Thoracic aorta (tissue), 2 donors: ENCODE measurements at places on chromosomes 1 and 21. TPM values are rescaled to one million over a fixed set of nuclear protein-coding genes. Genes with fewer than 3 reads are reported as not detected.

- H3K36me3 ChIP-seq: no peaks in the 10 kb centered on the region
- no peak overlapping the region for H3K27ac ChIP-seq
Measured at GRCh38 chr1:70318191-70318590, 36.3 kb downstream of the ANKRD13C start.

GRCh38 chr1:115753361-115753760, 15.2 kb downstream of the CASQ2 start:
- no peak for DNase-seq
- no peak overlapping the region for H3K27ac ChIP-seq
- H3K4me1 ChIP-seq: no peaks in the 10 kb centered on the region
- no peaks in the 10 kb centered on the region for H3K27me3 ChIP-seq
- H3K36me3 ChIP-seq: no peaks in the 10 kb centered on the region
- H3K4me3 ChIP-seq: no peak overlapping the region

GRCh38 chr1:107831921-107832320, 133.1 kb downstream of the VAV3 start:
- H3K27me3 ChIP-seq: no peaks in the 10 kb centered on the region
- H3K4me1 ChIP-seq: peaks cover 2% of the 10 kb centered on the region
- H3K27ac ChIP-seq: no peak overlapping the region
- no peak for DNase-seq
- H3K36me3 ChIP-seq: no peaks in the 10 kb centered on the region
- no peak overlapping the region for H3K4me3 ChIP-seq

Gene S1PR1
- total RNA-seq: 108 TPM

- H3K4me1 ChIP-seq: no peaks in the 10 kb centered on the region
- H3K36me3 ChIP-seq: no peaks in the 10 kb centered on the region
- no peak overlapping the region for H3K4me3 ChIP-seq
Measured at GRCh38 chr1:5485436-5485835, 506.8 kb downstream of the NPHP4 start.

Gene ZNF683
- total RNA-seq: not detected

Gene FOXJ3
- total RNA-seq: 62.0 TPM

Gene TSPEAR
- total RNA-seq: not detected

- no peak for DNase-seq
- no peaks in the 10 kb centered on the region for H3K36me3 ChIP-seq
- H3K27me3 ChIP-seq: no peaks in the 10 kb centered on the region
- no peak overlapping the region for H3K27ac ChIP-seq
- H3K4me3 ChIP-seq: peak overlapping the region; percentile 40
Measured at GRCh38 chr1:238469146-238469631, 578.5 kb upstream of the ZP4 start.

Gene DHRS3
- total RNA-seq: 150 TPM

DNA sequence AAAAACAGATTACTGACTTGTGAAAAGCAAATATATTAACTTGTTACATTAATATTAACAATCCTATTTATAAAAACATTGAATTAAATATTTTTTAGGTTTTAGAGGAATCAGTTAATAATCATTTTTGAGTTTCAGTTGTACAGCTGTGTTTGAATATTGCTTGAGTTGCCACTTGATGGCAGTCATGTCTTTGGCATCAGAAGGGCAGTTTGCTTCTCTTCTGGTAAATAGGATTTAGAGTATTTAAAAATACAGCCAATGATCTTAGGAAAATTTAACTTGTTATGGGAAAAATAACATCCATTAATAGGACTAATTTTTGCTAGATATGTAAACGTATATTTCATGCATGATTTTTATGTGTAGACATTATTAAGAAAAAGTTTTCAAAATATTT, 234.1 kb downstream of the NCAM2 start:
- H3K27me3 ChIP-seq: no peaks in the 10 kb centered on the region
- no peaks in the 10 kb centered on the region for H3K36me3 ChIP-seq
- no peak overlapping the region for H3K27ac ChIP-seq
- H3K4me3 ChIP-seq: no peak overlapping the region
- DNase-seq: no peak

Gene IFI44
- total RNA-seq: 43.5 TPM

GRCh38 chr1:224211206-224211962, 28.3 kb downstream of the DEGS1 start:
- H3K27me3 ChIP-seq: no peaks in the 10 kb centered on the region
- no peak overlapping the region for H3K27ac ChIP-seq
- no peak overlapping the region for H3K4me3 ChIP-seq
- no peaks in the 10 kb centered on the region for H3K36me3 ChIP-seq
- no peak for DNase-seq
- peaks cover 6% of the 10 kb centered on the region for H3K4me1 ChIP-seq

DNA sequence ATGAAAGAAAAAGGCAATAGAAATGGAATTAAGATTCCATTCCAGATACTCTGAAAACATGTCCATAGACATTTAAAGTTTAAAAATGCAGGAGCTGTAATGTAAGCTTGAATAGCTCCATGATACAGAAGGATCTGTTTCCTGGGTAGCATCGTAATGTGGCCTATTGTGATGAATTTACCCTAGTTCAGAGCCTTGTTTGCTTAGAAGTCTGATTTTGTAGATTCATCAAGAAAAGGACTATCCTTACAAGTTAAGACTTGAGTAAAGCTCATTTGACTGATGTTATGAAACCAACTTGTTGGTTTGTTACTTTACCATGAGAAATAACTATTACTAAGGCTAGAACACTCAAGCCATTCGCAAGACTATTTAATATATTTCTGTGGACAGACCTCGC, 55.5 kb downstream of the KIF1B start:
- H3K27ac ChIP-seq: no peak overlapping the region
- H3K4me3 ChIP-seq: no peak overlapping the region
- no peaks in the 10 kb centered on the region for H3K27me3 ChIP-seq
- DNase-seq: no peak
- H3K4me1 ChIP-seq: peaks cover 15% of the 10 kb centered on the region

GRCh38 chr1:48493970-48494769, 22.2 kb upstream of the SPATA6 start:
- H3K4me1 ChIP-seq: no peaks in the 10 kb centered on the region
- H3K36me3 ChIP-seq: no peaks in the 10 kb centered on the region
- H3K4me3 ChIP-seq: no peak overlapping the region
- H3K27ac ChIP-seq: no peak overlapping the region
- DNase-seq: no peak

Gene PAPPA2
- total RNA-seq: 2.0 TPM

Gene RGS8
- not detected for total RNA-seq

GRCh38 chr1:99447721-99448120, 183.4 kb downstream of the PLPPR4 start:
- DNase-seq: no peak
- no peaks in the 10 kb centered on the region for H3K27me3 ChIP-seq
- no peaks in the 10 kb centered on the region for H3K4me1 ChIP-seq

DNA sequence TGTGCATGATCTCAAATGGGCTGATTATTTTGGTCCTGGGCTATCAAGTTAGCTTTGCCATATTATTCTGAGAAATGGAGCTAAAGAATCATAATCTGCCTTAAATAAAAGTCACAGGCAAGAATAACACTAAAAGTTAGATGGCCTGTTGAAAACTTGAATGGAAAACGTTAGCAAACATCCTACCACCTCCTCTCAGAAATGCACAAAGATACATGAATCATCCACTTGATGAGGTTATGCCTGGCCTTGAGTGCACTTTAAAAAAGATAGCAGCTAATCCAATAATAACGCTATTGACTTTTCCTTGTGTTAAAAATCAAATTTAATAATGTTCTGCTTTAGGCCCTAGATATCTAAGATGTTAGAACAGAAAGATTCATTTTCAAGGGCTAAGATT, 108.0 kb downstream of the KCNJ6 start:
- H3K27ac ChIP-seq: no peak overlapping the region
- DNase-seq: no peak
- H3K4me1 ChIP-seq: no peaks in the 10 kb centered on the region
- no peak overlapping the region for H3K4me3 ChIP-seq
- no peaks in the 10 kb centered on the region for H3K27me3 ChIP-seq

DNA sequence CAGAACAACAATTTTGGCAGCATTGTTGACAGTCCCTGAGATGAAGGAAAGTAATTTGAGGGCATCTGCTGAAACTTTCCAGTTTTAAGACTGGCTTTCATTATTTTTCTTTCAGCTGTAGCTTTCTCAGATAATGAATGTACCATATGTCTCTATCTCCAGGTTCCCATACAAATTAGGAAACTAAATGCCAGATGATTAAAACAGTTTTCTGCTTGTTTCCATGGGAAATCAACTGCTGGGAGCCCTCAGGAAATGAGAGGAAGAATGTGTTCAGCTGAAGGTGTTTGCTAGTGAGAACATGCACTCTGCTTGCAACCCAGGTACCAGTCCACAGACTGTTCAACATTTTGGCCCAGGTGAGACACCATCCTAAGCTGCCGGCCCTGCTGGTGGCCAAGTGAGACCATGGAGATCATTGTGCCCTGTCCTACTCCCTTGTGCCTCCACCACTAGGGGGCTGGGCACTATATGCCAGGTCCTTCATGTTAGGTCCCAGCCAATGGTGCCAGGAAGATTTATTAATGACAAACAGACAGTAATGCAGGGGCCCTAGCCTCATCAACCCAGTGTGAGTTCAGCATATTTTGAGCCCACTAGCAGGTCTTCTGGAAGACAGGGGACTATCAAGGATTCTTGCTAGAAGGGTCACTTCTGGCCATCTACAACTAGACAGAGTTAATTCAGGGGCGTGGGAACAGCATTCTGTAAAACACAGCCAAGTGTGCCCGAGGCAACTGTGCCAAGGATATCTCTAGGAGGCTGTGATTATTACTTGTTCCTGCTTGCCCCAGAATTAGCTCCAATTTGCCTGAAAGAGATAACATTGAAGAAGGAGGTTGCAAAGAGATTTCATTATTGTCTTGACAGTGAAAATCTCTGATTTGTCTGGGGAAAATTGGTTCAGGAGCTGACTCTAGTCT, 17.0 kb upstream of the LRRC8C start:
- no peaks in the 10 kb centered on the region for H3K36me3 ChIP-seq
- H3K27ac ChIP-seq: no peak overlapping the region
- H3K4me1 ChIP-seq: peaks cover 8% of the 10 kb centered on the region
- no peak overlapping the region for H3K4me3 ChIP-seq

Gene ZSWIM5
- 2.0 TPM for total RNA-seq

Gene CCT8
- 110 TPM for total RNA-seq

Gene CSMD2
- total RNA-seq: 2.8 TPM

Gene DCDC2B
- total RNA-seq: not detected

- no peak for DNase-seq
- no peak overlapping the region for H3K4me3 ChIP-seq
- no peaks in the 10 kb centered on the region for H3K36me3 ChIP-seq
Measured at GRCh38 chr21:37064841-37065240, 8.0 kb downstream of the PIGP start.

GRCh38 chr1:238950017-238950416, 436.4 kb upstream of the CHRM3 start:
- no peaks in the 10 kb centered on the region for H3K4me1 ChIP-seq
- DNase-seq: no peak
- no peaks in the 10 kb centered on the region for H3K36me3 ChIP-seq
- no peak overlapping the region for H3K4me3 ChIP-seq
- H3K27ac ChIP-seq: no peak overlapping the region

GRCh38 chr1:116766616-116767469, 12.6 kb downstream of the CD2 start:
- DNase-seq: no peak
- no peak overlapping the region for H3K4me3 ChIP-seq
- H3K4me1 ChIP-seq: no peaks in the 10 kb centered on the region
- H3K27me3 ChIP-seq: no peaks in the 10 kb centered on the region
- H3K27ac ChIP-seq: no peak overlapping the region

DNA sequence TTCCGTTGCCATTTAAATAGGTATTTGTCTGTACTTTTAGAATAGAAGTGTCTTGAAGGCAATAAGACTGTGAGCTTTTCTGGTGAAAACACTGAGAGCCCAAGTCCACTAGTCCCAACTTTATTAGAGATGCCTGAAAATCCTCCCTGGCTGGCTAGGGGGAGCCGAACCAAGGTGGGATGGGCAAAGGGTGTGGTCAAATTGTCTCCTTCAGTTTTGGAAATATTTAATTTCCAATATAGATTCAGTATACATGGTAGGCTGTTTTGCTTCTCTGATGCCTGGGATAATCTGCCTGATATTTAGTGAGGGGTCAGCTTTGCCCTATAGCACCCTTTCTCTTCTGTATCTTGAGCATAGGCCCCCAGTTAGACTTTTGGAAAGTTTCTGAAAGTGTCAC, 3.5 kb downstream of the ROR1 start:
- H3K36me3 ChIP-seq: no peaks in the 10 kb centered on the region
- H3K4me1 ChIP-seq: peaks cover 70% of the 10 kb centered on the region
- no peaks in the 10 kb centered on the region for H3K27me3 ChIP-seq
- H3K27ac ChIP-seq: peak overlapping the region; percentile 87
- H3K4me3 ChIP-seq: peak overlapping the region; percentile 78
- no peak for DNase-seq

- H3K4me3 ChIP-seq: no peak overlapping the region
- no peaks in the 10 kb centered on the region for H3K36me3 ChIP-seq
- no peaks in the 10 kb centered on the region for H3K27me3 ChIP-seq
- no peaks in the 10 kb centered on the region for H3K4me1 ChIP-seq
- DNase-seq: no peak
Measured at GRCh38 chr1:96703186-96703585, 18.4 kb upstream of the PTBP2 start.

GRCh38 chr1:245588116-245588639, 433.4 kb downstream of the KIF26B start:
- H3K4me3 ChIP-seq: no peak overlapping the region
- H3K27me3 ChIP-seq: no peaks in the 10 kb centered on the region
- no peaks in the 10 kb centered on the region for H3K36me3 ChIP-seq
- no peak overlapping the region for H3K27ac ChIP-seq

- no peaks in the 10 kb centered on the region for H3K36me3 ChIP-seq
- no peak overlapping the region for H3K4me3 ChIP-seq
- H3K27ac ChIP-seq: no peak overlapping the region
- DNase-seq: no peak
- H3K4me1 ChIP-seq: peaks cover 20% of the 10 kb centered on the region
Measured at GRCh38 chr21:41759926-41760325, 6.9 kb downstream of the RIPK4 start.

GRCh38 chr1:107499139-107499744, 358.4 kb downstream of the NTNG1 start:
- H3K4me1 ChIP-seq: no peaks in the 10 kb centered on the region
- no peaks in the 10 kb centered on the region for H3K27me3 ChIP-seq
- no peak overlapping the region for H3K27ac ChIP-seq
- H3K36me3 ChIP-seq: no peaks in the 10 kb centered on the region
- H3K4me3 ChIP-seq: no peak overlapping the region

DNA sequence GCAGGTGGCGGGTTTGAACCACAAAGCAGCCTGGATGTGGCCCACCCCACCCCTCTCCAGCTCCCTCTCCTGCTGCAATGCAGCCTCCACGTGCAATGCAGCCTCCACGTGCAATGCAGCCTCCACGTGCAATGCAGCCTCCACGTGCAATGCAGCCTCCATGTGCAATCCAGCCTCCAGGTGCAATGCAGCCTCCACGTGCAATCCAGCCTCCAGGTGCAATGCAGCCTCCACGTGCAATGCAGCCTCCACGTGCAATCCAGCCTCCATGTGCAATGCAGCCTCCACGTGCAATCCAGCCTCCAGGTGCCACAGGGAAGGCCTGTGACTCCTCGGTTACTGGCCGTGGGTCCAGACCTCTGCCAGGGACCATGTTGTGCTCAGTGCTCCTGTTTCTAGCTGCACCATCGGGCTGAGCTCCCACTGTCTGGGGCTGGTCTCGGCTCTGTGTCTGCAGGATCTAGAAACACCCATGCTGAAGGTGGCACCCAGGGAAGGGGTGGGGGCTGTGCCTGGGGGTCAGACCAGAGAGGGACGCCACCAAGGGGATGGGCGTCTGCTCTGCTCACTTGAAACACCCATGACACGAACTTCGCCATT, 11.9 kb upstream of the LRRC3 start:
- no peaks in the 10 kb centered on the region for H3K27me3 ChIP-seq
- DNase-seq: no peak
- H3K36me3 ChIP-seq: no peaks in the 10 kb centered on the region

- H3K36me3 ChIP-seq: no peaks in the 10 kb centered on the region
- H3K27me3 ChIP-seq: no peaks in the 10 kb centered on the region
- peak overlapping the region; percentile 16 for H3K4me3 ChIP-seq
- H3K27ac ChIP-seq: no peak overlapping the region
- DNase-seq: no peak
Measured at GRCh38 chr1:6962996-6963911, 178.0 kb downstream of the CAMTA1 start.
